A549 treated with AZD2906 at 1 μM for 4 hours (cell line): ENCODE measurements at places on chromosomes 6 and 20. TPM values are rescaled to one million over a fixed set of nuclear protein-coding genes. Genes with fewer than 3 reads are reported as not detected.

KIAA0408 gene
- 5.1 to 5.8 TPM (median 5.6 TPM) in 5 replicates for total RNA-seq

FAM217A gene
- total RNA-seq = not detected in 5 replicates

MCM8 gene
- 21.7 to 24.7 TPM (median 23.9 TPM) in 5 replicates for total RNA-seq

EEF1A2 gene
- 138 to 177 TPM (median 153 TPM) in 5 replicates for total RNA-seq

PRPH2 gene
- not detected in 5 replicates for total RNA-seq

PLEKHG1 gene
- 0.45 to 0.91 TPM (median 0.66 TPM) in 5 replicates for total RNA-seq

IMPG1 gene
- total RNA-seq = not detected in 5 replicates

LTB gene
- 0.12 to 0.49 TPM (median 0.14 TPM) in 4 of 5 replicates, not detected in the other for total RNA-seq

C20orf202 gene
- total RNA-seq = 0.08 TPM in 1 of 5 replicates, not detected in the others

BAG2 gene
- total RNA-seq = 6.8 to 7.5 TPM (median 7.2 TPM) in 5 replicates

FOXA2 gene
- total RNA-seq = 13.0 to 20.1 TPM (median 17.9 TPM) in 5 replicates

DEFB132 gene
- total RNA-seq = not detected in 5 replicates

ARMC12 gene
- total RNA-seq = 0.55 to 1.3 TPM (median 0.88 TPM) in 5 replicates

RPS6KA2 gene
- total RNA-seq = 0.28 to 0.46 TPM (median 0.30 TPM) in 5 replicates

KCNK17 gene
- not detected in 5 replicates for total RNA-seq

LHFPL5 gene
- 0.15 to 0.23 TPM (median 0.21 TPM) in 4 of 5 replicates, not detected in the other for total RNA-seq

EGFL8 gene
- 0.56 to 1.9 TPM (median 1.9 TPM) in 5 replicates for total RNA-seq

LZTS3 gene
- 4.4 to 5.9 TPM (median 5.6 TPM) in 5 replicates for total RNA-seq

IRAK1BP1 gene
- total RNA-seq = 0.66 to 0.84 TPM (median 0.68 TPM) in 5 replicates

CGAS gene
- 3.6 to 4.3 TPM (median 4.2 TPM) in 5 replicates for total RNA-seq

SLC17A2 gene
- not detected in 5 replicates for total RNA-seq

GGTLC1 gene
- total RNA-seq = 0.09 to 0.10 TPM (median 0.10 TPM) in 3 of 5 replicates, not detected in the others

TCF15 gene
- total RNA-seq = not detected in 5 replicates

VGLL2 gene
- total RNA-seq = not detected in 5 replicates

ZC2HC1B gene
- total RNA-seq = not detected in 5 replicates

PPP1R3G gene
- total RNA-seq = 1.9 to 2.6 TPM (median 2.2 TPM) in 5 replicates

CDSN gene
- total RNA-seq = 0.03 to 0.06 TPM (median 0.05 TPM) in 4 of 5 replicates, not detected in the other

LY6G5C gene
- 1.2 to 1.7 TPM (median 1.4 TPM) in 5 replicates for total RNA-seq

PLN gene
- total RNA-seq = not detected in 5 replicates

SLC22A16 gene
- total RNA-seq = 0.21 TPM in 1 of 5 replicates, not detected in the others

ELOVL5 gene
- 61.4 to 73.3 TPM (median 68.9 TPM) in 5 replicates for total RNA-seq

CNKSR3 gene
- 9.3 to 12.1 TPM (median 10.3 TPM) in 5 replicates for total RNA-seq

HCRTR2 gene
- total RNA-seq = not detected in 5 replicates

WFDC2 gene
- total RNA-seq = 0.15 to 0.32 TPM in 2 of 5 replicates, not detected in the others

LY6G6F gene
- total RNA-seq = not detected in 5 replicates

BMP6 gene
- total RNA-seq = 14.2 to 19.0 TPM (median 18.0 TPM) in 5 replicates

BPIFB4 gene
- total RNA-seq = not detected in 5 replicates

SNX21 gene
- total RNA-seq = 8.7 to 10.8 TPM (median 10.1 TPM) in 5 replicates

SLC17A1 gene
- total RNA-seq = 0.06 TPM in 1 of 5 replicates, not detected in the others

PRRT1 gene
- 0.47 to 0.82 TPM (median 0.61 TPM) in 5 replicates for total RNA-seq

KCNK15 gene
- total RNA-seq = 0.23 to 0.71 TPM (median 0.53 TPM) in 5 replicates

C6orf163 gene
- 0.10 to 0.41 TPM (median 0.20 TPM) in 5 replicates for total RNA-seq

RTN4IP1 gene
- 9.0 to 11.0 TPM (median 10.2 TPM) in 5 replicates for total RNA-seq

PDE10A gene
- 22.6 to 25.5 TPM (median 24.0 TPM) in 5 replicates for total RNA-seq

KCNG1 gene
- total RNA-seq = 33.8 to 50.2 TPM (median 35.1 TPM) in 5 replicates

TTK gene
- 15.2 to 20.9 TPM (median 17.8 TPM) in 5 replicates for total RNA-seq

SIM1 gene
- total RNA-seq = not detected in 5 replicates

SAPCD1 gene
- 1.6 to 4.2 TPM (median 3.1 TPM) in 5 replicates for total RNA-seq

GTSF1L gene
- total RNA-seq = not detected in 5 replicates

SMIM13 gene
- total RNA-seq = 12.1 to 16.8 TPM (median 15.8 TPM) in 5 replicates

TNFRSF6B gene
- total RNA-seq = 0.22 to 0.87 TPM (median 0.69 TPM) in 5 replicates
